Cardiac septum (tissue), 1 donor: ENCODE measurements at places on chromosomes 2 and 18.

DNA sequence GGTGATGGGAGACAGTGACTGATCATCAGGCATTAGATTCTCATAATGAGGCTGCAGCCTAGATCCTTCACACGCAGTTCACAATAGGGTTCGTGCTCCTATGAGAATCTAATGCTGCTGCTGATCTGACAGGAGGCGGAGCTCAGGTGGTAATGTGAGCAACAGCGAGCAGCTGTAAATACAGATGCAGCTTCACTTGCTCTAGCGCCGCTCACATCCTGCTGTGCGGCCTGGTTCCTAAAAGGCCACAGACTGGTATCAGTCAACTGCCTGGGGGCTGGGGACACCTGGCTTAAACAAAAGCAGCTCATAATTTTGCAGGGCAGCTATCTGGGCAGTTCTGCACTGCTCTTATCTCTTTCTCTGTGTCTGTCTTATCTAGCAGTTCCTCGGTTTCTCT, 20.4 kb upstream of the CD226 start:
- no peak for DNase-seq

DNA sequence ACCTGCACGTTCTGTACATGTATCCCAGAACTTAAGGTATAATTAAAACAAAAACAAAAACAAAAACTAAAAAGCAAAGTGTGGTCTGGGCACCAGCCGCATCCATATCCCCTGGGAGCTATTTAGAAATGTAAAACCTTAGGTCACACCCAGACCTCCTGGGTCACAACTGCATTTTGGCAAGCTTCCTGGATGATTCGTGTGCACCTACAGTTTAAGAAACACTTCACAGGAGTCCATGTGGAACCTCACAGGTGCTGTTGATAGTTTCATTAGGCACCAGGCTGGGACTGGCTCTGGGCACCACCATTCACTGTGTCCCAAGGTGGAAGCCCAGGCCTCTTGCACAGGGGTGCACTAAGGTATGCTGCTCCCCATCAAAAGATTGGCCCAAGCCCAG, 103.6 kb upstream of the BOD1L2 start:
- DNase-seq, result no peak

- no peak for DNase-seq
Measured at GRCh38 chr18:77014538-77014937, 118.0 kb downstream of the MBP start.

DNA sequence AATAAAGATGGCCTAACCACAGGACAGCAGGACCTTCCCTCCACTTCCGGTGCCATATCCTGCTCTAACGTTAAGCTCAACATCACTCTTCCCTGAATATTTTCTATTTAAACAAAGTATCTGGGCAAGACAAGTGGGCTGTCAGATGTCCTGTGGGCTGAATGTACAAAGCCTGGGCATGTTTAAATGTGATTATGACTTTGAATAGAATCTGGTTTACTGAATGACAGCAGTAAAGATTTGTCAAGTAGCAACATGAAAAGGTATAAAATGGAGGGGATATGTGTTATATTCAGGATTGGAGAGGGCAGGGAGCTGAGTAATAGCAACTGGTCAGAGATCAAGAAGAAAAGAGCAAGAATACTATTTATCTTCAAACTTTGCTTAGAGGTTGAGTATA, 540.9 kb downstream of the NRXN1 start:
- no peak for DNase-seq

DNA sequence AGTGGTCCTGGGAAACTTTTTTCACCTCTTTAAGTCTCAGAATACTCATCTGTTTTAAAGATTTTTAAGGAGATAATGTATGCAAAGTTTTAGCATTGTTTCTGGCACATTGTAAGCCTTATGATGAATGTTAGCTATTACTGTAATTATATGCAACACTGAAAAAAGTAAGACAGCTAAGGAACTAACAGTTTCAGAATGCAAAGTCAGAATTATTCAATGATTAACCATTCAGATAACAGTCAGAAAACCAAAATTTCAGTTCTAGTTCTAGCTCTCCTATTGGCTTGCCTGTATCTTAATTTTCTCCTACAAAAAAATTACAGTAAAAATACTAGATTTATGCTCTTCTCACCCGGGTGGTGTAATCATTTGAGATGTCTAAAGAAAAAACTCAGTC, 101.1 kb downstream of the SLC4A10 start:
- DNase-seq, result no peak

DNA sequence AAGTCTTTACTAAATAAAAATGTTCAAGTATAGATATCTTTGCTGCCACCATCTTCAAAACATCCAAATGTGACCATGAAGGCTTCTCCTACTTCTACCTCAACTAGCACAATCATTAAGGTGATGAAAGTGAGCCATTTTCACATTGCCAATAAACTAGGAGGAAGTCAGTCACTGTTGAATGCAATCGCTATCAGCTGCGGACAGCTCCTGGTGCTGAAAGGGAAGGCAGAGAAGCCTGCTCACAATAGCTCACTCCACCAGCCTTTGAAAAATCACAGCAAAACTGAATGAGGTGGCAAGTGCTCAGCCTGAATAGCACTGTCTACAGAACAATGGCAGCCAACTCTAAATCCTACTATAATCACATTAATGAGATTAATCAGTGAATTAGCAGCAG, 2.2 kb downstream of the MYT1L start:
- no peak for DNase-seq

DNA sequence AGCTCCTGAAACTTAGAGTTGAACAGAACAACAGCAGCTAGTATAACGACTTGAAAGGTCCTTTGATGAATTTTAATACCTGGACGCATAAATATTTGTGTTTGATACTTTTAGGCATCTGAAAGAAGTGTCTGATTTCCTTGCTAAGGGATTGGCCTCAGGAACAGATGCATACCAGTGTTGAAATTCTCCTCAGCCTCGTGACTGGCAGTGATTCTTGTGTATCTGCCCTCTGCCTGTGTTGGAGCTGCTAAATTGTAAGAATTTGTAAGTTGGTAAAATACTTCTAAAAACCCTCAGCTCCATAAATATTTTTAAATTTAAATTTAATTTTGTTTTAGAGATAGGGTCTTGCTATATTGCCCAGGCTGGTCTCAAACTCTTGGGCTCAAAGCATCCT, 22.4 kb upstream of the SCYGR1 start:
- DNase-seq, result no peak

- no peak for DNase-seq
Measured at GRCh38 chr2:54336136-54336976, 80.3 kb upstream of the TSPYL6 start.

DNA sequence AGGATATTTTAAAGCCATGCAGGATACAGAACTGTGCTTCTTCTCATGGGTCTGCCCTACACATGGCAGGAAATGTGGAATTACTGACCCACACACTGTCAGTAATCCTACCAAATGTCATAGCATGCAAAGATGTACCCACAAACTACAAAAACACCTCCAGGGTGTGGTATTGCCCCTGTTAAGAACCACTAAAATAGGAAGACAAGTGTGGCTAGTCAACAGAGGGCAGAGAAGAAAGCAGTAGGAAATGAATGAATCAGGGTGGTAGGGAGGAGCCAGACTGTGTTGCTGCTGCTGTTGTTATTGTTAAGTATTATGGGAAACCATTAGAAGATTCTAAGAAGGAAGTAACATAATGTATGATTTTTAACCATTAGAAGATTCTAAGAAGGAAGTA, 556.7 kb upstream of the ACVR2A start:
- DNase-seq, result no peak

GRCh38 chr18:48306838-48307237, 102.3 kb downstream of the ZBTB7C start:
- DNase-seq, result peak; percentile 19

- no peak for DNase-seq
Measured at GRCh38 chr2:141513853-141514252, 617.0 kb downstream of the LRP1B start.

- peak; percentile 47 for DNase-seq
Measured at GRCh38 chr2:28656937-28657615, 94.6 kb upstream of the PPP1CB start.

DNA sequence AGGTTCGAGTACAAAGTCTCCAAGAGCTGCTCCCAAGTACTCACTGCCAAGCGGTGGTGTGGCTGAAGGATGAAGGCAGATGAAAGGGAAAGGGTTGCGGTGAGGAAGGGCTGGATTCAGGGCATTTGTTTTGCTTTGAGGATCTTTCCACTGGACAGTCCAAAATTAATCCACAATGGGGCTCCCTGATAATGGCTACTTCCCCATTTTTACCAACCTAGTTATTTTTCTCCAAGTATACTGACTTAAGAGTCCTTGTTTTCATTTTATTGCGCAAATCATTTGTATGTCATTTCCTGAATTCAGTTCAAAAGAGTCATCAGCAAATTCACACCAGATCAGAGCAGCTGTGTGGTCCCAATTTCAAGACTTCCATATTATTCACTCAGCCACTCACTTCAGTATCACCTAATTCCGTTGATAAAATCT, 464 bp upstream of the SESTD1 start:
- DNase-seq, result peak; percentile 75

- no peak for DNase-seq
Measured at GRCh38 chr2:113361051-113361450, 76.4 kb upstream of the ZNG1B start.

GRCh38 chr2:150282771-150283371, 204.6 kb downstream of the RND3 start:
- no peak for DNase-seq

DNA sequence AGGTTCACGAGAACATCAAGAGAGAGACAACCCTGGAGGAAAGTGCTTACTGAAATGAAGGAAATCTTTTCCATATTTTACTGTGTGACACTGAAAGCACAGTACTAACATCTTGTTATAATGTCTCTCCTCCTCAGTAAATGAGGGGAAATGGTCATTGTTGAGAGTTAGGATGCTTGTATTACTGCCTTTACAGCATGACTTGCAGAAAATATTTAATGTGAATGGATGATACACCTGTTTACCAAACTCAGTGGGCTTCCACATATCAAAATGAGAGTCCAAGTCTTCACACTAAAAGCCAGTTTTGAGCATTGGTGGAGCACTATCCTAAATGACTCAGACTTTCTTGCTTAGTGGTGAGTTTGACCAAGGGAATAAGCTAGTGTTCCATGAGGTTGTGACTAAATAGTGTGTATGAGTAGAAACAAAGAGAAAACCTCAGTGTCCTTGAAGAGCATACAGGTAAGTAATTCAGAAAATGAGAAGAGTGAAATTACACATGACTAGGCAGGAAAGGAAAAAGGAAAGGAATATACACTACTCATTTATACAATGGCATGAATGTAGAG, 930.7 kb upstream of the CELF4 start:
- DNase-seq, result no peak

- no peak for DNase-seq
Measured at GRCh38 chr2:88265352-88266303, 95.5 kb downstream of the THNSL2 start.

- DNase-seq, result no peak
Measured at GRCh38 chr2:149064365-149064841, 25.9 kb downstream of the LYPD6B start.

DNA sequence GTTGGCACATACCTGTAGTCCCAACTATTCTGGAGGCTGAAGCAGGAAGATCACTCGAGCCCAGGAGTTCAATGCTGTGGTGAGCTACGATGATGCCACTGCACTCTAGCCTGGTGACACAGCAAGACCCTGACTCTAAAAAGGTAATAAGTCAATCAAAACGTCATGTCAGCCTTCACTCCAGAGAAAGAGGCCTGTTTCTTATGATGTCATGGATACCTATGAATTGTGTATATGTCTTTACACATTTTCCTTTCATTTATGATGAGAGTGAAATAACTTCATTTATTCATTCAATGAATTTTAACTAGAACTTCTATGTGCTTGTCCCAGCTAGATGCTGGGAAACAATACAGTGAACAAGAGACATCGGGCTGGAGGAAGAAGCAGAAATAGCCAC, 25.0 kb upstream of the ID2 start:
- no peak for DNase-seq

- DNase-seq, result peak; percentile 76
Measured at GRCh38 chr2:5691985-5692529, at the start of gene SOX11. SOX11 (plus strand) TSS chr2:5692384; CDS start chr2:5692722, 338 bp downstream.

GRCh38 chr2:124323321-124323720, 298.2 kb downstream of the CNTNAP5 start:
- no peak for DNase-seq

DNA sequence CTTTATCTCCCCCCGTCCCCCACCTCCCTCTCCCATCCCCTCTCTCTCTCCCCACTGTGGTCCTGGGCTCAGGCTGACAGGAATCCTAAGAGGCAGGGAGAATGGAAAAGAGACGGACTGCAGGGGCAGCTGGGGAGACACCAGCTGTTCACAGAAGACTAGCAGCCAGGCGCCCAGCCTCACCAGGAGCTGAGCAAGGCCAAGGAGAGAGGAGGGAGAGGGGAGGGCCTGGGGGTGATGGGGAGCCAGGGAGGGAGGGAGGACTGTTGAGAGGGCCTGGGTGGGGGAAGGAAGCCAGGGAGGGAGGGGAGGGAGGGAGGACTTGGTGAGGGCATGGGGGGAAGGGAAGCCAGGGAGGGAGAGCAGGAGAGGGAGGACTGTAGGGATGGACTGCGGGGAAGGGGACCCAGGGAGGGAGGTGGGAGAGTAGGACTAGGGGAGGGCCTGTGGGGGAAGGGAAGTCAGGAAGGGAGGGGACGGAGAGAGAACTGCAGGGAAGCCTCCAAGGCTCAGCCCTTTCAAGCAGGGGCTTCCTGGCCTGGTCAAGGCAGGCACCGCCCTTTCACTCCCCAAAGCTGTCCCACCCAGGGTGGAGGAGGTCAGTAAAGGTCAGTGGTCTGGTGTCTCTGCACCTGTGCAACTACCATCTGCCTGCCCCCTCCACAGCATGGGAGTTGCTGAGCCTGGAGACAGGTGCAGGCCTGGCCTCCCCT, 517.7 kb upstream of the MYT1L start:
- no peak for DNase-seq

- DNase-seq, result no peak
Measured at GRCh38 chr2:23595601-23596251, 210.7 kb downstream of the KLHL29 start.

- no peak for DNase-seq
Measured at GRCh38 chr2:62229082-62229605, 33.2 kb downstream of the B3GNT2 start.

- no peak for DNase-seq
Measured at GRCh38 chr2:64393383-64394010, 60.5 kb upstream of the LGALSL start.

DNA sequence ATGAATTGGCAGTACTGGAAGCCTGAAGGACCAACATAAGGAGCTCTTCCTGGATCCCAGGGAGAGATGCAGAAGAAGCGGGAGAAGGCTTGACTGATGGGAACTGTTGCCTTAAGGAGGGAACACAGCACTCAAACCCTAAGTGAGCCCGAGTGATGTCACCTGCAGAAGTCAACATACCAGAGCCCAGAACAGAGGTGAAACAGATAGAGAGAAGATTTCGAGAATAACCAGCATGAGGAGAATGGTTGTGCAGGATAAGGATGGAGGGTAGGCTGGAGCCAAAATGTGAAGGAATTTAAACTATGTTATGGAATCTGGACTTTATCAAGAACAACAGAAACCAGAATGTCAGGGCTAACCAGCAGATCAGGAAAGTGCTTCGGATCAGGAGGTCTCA, 463.1 kb upstream of the DDX18 start:
- DNase-seq, result no peak

DNA sequence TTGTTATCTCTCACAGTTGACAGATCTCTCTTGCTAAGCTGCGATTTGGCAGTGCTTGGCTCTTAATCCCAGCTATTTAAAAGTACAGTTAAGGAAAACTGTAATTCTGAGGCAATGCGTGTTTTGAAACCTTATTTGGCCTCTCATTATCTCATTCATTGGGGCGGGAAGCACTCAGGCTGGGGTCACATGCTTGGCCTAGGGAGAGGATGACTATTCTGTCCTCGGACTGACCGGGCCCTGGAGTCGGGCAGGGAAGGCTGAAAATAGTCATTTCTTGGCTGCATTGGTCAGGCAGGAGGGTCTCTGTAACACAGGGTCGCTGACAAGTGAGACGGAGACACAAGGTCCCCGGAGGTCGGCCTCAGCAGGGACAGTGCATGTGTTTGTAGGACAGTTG, 20.2 kb upstream of the EMILIN2 start:
- no peak for DNase-seq
